ENCODE measurements at places on chromosomes 3 and 15.

DNA sequence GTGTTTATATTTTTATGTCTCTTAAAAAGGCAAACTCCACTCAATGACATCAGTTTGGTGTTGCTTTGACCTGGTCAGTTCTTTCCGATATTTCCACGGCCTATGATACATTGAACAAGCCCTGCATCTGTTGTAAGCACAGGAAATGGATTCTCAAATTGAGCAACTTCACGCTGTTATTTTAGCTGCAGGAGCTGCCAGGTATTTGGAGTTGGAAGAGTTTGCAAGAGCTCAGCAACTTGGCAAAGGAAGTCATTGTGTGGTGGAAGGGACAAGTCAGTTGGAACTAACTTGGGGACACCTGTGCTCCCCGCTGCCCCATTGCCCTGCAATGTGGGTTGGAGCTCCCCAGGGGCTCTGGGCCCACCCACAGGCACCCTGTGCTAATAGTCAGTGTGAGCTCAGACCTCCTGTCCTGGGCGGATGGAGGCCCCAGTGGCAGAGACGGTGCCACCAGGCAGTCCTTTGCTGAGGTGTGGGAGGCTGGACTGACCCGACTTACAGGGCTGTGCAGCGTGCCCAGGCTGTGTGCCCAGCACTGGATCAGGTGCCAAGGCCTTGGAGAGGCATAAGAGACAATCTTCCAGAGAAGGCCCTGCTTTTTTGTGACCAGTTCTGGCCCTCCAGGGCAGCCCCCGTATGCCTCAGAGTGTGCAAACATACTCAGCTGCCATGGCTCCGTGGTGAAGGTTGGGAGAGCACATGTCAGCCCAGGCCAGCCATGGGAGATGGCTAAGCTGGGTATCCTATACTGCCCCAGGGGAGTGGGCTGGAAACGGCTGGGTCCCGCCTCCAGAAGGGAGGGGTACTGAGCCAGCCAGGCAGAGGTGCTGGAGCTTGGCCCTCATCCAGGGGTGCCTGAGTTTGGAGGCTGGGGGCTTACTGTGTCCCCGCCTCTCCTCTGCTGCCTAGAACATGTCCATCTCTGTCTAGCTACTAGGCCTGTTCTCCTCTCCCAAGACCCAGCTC is 43.5 kb downstream of the KY start:
- DNase-seq, result no peak

GRCh38 chr15:65081270-65081669 is 4.7 kb downstream of the KBTBD13 start:
- DNase-seq, result no peak

DNA sequence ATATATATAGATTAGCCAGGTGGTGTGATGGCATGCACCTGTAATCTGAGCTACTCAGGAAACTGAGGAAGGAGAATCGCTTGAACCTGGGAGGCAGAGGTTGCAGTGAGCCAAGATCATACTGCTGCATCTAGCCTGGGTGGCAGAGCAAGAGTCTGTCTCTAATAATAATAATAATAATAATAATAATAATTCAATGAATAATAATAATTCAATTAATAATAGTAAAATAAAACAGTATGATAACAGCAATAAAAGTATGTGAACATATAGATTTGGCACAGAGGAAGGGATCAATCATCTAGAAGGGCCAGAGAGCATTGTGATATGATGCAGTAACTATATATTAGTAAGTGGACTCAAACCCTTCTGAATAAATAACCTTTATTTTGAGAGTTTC is 314.5 kb upstream of the COL8A1 start:
- DNase-seq, result no peak

DNA sequence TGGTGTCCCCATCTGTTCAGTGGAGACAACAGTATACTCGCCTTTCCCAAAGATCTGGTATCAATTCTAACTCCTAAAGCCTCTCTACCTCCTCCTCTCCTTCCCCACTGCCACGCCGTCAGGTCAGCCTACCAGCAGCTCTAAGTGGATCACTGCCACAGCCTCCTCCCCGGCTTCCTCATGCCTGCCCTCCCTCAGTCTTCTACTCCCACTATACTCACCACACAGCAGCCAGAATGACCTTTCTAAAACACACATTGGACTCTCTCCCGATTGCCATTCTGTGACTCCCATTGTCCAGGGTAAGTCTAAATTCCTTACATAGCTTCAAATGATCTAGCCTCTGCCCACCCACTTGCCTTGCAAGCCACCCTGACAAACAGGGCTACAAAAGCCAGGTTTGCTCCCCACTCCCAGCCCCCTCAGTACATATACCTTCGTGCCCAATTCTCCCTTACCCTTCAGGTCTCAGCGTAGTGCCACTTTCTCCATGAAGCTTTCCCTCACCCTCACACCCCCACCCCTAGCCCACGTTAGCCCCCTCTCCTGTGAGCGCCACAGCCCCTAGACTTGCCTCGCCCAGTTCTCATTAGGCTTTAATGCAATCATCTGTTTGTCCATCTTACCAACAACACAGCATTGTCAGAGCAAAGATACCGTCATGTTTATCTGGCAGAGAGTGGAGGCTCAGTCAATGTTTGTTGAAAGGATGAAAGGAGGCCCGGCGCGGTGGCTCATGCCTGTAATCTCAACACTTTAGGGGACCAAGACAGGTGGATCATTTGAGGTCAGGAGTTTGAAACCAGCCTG is 9.5 kb upstream of the SEMA7A start:
- no peak for DNase-seq

GRCh38 chr15:90844696-90845095 is 23.7 kb upstream of the FURIN start:
- no peak for DNase-seq

- DNase-seq, result no peak
Measured at GRCh38 chr3:61890167-61890566, 328.8 kb downstream of the PTPRG start.

DNA sequence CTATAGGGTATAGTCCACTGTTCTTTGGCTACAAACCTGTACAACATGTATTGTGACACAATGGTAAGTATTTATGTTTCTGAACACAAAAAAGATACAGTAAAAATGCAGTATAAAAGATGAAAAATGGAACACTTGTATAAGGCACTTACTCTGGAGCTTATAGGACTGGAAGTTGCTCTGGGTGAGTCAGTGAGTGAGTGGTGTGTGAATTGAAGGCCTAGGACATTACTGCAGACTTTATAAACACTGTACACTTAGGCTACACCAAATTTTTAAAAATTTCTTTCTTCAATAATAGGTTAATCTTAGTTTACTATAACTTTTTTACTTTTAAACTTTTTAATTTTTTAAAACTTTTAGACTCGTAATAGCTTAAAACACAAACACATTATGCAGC is 10.5 kb upstream of the PDZRN3 start:
- no peak for DNase-seq

DNA sequence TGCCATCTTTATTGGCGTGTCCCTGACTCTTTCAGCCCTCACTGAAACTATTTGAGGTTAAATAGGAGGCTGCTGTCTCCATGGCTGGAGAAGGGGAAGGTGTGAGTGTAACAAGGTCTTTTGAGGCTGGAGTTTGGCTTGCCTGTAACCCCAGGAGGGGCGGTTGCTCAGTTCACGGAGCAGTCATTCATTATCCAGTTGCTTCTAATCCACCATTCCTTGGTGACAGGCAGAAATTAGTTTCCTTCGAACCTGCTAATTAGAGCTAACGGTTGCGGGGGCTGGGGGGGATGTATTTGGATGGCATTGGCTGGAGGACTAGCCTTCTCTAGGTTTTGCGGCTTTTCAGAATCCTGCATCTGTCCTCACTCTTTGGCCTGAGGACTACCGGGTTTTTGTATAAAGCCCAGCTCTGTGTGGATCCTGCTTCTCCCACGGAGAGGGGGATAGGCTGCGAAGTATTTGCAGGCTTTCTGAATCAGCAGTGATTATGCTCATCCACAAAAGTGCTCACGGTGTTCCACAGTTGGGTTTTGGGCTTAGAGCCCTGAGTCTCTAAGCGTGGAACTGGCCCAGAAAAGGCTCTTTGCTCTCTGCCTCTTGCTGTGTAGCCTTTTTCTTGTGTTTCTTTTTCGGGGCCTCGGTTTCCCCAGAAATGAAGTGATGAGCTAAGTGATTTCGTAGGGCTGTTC is 18.6 kb downstream of the FGD5 start:
- DNase-seq, result no peak

DNA sequence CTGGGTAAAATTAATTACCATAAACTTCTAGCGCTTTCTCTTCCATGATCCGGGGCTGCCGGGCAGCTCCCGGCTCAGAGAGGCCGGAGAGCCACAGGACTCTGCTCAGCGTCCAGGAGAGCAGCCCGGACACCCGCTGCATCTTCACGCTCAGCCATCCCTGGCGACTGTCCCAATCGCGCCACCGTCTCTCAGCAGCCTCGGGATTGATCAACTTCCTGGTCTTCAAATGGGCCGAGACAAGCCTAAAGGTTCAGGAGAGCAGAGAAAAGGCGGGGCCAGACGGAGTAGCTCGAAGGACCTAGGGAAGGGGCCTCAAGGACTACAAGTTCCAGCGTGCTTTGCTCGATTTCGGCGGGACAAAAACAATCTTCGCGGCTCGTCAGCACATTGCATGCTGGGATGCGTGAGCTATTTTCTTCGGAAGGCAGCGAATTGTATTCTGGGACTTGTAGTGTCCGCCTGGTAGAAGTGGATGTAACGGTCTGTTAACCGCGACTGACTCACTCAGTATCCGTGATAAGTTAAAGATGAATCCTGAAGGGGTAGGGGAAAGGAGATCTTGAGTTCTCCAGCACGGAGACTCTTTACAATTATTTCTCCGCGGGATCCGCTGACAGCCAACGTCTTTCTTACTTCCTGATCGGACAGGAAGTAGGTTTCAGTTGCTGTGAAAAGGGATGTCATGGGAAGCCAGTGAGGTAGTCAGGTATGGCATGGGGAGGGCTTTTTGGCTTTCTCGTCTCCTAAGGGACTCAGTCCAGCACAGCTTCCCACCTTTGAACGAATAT is at the start of gene CIAO2A:
TSS of gene CIAO2A (minus strand) at position 212 of the 791 bp plus-strand sequence. CDS start at position 142, 70 bp downstream.
- DNase-seq, result peak; percentile 95

GRCh38 chr3:197809356-197810020 is 18.4 kb downstream of the LRCH3 start:
- DNase-seq, result no peak

- DNase-seq, result peak; percentile 87
Measured at GRCh38 chr3:13078163-13078905, 5.1 kb upstream of the IQSEC1 start.

DNA sequence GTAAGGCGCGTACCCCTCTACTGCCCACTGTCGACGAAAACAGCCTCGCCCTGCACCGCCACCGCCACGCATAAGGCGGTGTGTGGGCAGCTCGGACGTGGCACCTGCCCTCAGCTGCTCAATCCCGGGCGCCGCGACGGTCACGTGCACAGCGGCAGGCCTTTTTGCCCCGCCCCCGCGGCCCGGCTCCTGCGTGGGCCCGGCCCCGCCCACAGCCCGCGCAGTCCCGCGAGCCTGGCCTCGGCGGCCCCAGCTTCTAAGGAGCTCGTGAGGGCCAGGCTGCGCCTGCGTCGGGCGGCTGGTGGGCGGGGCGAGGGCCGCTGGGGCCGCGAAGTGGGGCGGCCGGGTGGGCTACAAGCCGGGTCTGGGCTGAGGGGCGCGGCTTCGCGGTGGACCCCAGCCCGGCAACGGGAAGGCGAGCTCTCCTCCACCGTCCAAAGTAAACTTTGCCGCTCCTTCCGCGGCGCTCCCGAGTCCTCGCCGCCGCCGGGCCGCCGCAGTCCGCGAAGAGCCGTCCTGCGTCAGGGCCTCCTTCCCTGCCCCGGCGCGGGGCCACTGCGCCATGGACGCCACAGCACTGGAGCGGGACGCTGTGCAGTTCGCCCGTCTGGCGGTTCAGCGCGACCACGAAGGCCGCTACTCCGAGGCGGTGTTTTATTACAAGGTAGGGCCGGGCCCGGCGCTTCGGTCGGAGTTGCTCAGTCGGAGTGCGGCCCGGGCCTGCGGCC is at the start of gene CAPN7:
TSS of gene CAPN7 (plus strand) at position 313 of the 728 bp plus-strand sequence. CDS start at position 563, 250 bp downstream.
- no peak for DNase-seq

DNA sequence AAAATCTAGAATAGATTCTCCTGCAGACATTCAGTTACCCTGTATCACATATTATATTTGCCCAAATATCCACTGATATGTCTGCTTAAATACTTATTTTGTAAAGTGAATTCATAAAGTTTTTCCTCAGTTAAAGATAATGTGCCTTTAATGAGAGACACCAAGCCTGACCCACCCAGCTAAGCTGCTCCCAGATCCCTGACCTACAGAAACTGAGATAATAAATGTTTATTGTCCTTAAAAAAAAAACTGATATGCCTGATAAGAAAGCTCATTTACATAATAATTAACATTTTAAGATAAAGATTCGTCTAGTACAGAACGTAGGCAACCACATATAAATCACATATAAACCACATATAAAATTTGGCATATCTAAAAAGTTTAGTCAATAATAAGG is 161.7 kb upstream of the RAP2B start:
- no peak for DNase-seq

GRCh38 chr3:19485267-19485666 is 337.0 kb downstream of the KCNH8 start:
- DNase-seq, result no peak

DNA sequence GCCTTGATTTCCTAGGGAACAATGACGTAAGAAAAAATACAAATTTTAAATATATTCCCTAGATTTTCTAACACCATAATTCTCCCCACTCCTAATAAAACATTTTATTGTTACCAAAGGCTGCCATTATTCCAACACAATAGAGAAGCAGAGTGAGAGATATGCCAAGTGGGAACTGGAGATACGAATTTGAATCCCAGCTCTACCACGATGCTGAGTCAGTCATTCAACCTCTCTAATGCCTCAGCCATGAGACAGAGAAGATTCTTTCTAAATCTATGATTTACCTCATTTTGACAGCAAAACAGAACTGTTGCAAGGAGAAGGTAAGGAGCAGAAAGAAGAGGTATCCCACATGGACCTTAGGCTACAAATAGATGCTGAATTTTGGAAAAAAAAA is 112.5 kb downstream of the IGF2BP2 start:
- no peak for DNase-seq

DNA sequence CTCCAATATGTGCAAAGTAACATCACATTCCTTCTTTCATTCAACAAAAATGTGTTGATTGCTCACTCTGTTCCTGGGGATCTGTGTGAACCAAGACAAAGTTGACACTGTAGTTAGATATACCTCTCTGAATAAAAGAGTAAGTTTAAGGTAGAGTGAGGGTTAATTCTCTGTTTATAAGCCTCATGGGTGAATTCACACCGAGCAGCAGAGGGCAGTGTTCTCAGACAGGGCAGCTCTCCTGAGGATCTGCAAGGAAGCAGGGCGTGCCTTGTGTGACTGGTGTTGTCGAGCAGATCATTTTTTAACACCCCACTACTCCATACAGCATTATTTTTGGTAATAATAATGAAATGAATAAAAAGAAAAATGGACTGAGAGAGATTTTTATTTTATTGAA is 34.4 kb downstream of the PAQR9 start:
- DNase-seq, result no peak

GRCh38 chr3:184362668-184363546 is 1.4 kb downstream of the POLR2H start:
- peak; percentile 100 for DNase-seq
